ENCODE measurements at places on chromosomes 13 and 19. TPM values are rescaled to one million over a fixed set of nuclear protein-coding genes. Genes with fewer than 3 reads are reported as not detected.

DNA sequence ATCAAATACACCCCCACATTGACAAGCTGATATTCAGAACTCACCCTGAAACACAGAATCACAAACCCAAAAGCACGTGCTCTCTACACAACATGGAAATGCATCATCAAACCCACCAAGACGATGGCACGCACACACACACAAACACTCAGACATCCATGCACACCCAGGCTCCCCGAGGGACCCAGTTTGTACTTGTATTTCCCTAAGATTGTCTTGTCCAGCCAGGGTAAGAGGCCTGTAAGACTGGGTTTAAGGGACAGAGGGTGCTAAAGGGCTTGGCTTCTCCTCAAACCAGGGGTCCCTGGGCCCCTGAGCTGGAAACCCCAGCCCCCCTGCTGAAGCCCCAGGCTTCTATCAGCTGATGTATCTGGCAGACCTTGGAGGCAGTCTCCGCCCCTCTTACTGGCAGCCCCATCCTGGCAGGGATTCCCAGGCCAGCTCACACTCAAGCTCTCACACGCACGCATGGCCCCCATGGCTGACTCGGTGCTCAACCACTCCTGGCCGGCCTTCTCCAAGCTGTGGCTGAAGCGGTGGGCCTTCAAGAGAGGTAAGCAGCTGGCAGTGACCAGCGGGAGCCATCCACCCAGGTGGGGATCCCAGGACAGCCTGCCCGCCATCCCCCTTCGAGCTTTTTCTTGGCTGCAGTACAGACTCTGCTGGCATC, 6.5 kb downstream of the ARHGEF18 start:
- DNase-seq, result no peak

CEACAM21 gene
- total RNA-seq, result 2.7 TPM

GRCh38 chr13:92896842-92897241, 329.8 kb upstream of the GPC6 start:
- DNase-seq, result no peak

CYP4F12 gene
- total RNA-seq, result not detected
